ENCODE measurements at places on chromosomes 2 and 18.
A peak's percentile ranks its signal among the peaks of the same experiment; 100 is the strongest.

DNA sequence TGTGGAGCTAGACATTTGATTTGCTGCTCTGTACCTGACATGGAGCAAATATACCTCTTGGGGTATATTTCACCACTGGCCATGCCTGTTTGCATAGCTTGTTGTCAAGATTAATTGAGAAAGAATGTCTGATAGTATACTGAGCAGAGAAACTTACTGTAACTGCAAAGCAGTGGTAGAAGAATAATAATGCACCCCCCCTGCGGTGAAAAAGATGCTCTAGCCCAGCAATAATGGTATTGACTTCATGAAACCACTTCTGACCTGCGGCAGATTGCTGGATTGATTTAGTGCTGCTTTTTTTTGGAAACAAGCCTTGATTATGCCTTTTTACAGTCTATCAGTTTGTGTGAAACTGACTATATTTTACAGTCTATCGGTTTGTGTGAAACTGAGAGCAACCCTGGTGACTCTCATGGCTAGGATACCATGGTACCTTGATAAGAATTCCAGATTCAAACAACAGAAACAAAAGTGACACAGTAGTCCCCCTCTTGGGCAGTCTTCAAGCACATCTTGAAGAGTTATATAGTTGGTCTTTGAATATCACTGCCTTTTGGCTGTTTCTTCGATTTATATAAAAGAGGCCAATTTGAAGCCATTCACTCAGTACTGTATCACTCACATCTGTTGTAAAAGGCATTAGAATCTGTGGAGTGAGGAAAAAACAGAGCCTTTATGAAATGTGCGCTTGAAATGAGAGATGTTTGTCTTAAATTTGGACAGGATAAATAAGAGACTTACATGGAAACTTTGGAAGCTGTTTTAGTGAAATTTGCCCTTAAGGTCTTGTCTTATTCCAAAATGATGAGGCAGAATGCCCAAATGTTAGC lies 102.5 kb downstream of the FMNL2 start:
- no peaks in the 10 kb centered on the region for H3K27me3 ChIP-seq
- no peaks in the 10 kb centered on the region for H3K36me3 ChIP-seq
- no peak overlapping the region for H3K4me3 ChIP-seq
- no peak for DNase-seq

DNA sequence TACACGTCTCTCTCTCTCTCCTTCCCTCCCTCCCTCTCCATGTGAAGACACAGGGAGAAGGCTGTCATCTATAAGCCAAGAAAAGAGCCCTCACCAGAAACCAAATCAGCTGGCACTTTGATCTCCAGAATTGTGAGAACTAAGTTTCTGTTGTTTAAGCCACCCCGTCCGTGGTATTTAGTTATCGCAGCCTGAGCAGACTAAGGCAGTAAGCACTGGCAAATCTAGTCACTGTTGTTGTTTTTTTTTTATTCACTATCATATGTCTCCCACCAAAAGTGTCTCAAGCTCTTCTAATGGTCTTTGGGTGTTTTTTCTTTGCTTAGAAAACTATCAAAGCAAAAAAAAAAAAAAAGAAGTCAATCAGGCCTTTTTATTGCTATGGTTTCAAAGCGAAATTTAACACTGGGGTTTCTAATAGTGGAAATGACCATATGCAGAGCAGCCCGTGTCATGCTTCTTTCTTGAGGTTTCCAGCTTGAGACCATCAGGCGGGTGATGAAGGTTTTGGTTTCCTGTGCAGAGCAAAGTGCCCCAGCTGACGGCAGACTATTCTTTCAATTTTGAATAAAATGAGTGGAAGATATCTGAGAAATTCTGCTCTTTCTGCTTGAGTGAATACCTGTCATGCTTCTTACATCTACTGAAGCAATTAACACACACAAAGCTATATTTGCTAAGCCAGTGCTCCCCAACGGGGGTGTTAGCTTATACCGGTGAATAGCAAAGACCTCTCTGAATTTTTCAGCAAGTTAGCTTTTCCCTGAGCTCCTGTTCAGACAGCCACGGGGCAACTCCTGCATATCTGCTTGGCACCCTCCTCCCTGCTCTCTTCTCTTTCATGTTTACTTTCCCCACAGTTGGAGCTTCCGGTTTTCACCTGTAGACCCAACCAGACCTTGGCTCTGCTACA lies 394.1 kb upstream of the ATP5MC3 start:
- no peak overlapping the region for H3K4me3 ChIP-seq
- no peaks in the 10 kb centered on the region for H3K36me3 ChIP-seq
- H3K4me1 ChIP-seq, result no peaks in the 10 kb centered on the region
- no peak for DNase-seq
- no peak overlapping the region for H3K27ac ChIP-seq
- H3K27me3 ChIP-seq, result peaks cover 3% of the 10 kb centered on the region

- no peaks in the 10 kb centered on the region for H3K36me3 ChIP-seq
- H3K4me1 ChIP-seq, result no peaks in the 10 kb centered on the region
- no peak overlapping the region for H3K27ac ChIP-seq
- no peak for DNase-seq
Measured at GRCh38 chr2:222257645-222258044, 41.2 kb downstream of the PAX3 start.

GRCh38 chr2:127121776-127122176 lies 14.8 kb upstream of the BIN1 start:
- H3K36me3 ChIP-seq, result no peaks in the 10 kb centered on the region
- H3K4me1 ChIP-seq, result no peaks in the 10 kb centered on the region
- DNase-seq, result peak; percentile 76
- peaks cover 8% of the 10 kb centered on the region for H3K27me3 ChIP-seq
- peak overlapping the region; percentile 39 for H3K27ac ChIP-seq

DNA sequence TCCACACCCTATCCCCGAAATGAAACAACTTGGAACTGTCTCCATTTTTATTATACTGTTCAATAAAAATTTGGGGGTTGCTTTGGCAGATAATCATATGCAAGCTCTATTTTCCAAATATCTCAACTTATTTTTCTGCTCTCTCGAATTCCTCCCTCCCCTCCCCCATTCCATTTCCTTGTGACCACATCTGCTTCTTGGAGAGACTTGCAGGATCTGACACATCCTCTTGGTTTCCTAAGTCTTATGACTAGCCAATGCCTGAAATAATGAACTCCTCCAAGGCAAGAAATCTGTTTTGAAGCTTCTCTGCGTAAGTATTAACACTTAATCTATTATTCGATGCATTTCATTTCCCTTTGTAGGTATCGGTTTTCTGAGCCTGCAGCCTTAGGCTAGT lies 16.1 kb downstream of the TGIF1 start:
- peaks cover 14% of the 10 kb centered on the region for H3K4me1 ChIP-seq
- H3K27me3 ChIP-seq, result no peaks in the 10 kb centered on the region
- DNase-seq, result no peak
- H3K27ac ChIP-seq, result no peak overlapping the region
- no peak overlapping the region for H3K4me3 ChIP-seq
- peaks cover 10% of the 10 kb centered on the region for H3K36me3 ChIP-seq

DNA sequence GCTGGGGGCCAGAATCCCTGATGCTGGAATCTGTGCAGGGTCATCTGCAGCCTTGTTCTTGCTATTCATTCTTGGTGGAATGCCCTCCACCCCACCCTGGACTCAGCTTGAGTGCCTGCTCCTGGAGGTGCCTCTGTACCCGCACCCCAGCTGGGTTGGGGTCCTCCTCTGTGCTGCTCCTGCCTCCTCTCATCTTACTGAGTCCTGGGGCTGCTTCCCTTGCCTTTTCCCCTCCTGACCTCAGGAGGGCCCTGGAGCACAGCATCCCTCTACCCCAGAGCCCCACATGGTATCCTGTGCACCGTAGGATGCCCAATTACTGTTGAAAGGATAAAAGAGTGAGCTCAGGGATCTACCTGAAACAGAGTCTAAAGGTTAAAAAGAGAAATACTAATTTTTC lies 81.6 kb downstream of the CIB4 start:
- H3K36me3 ChIP-seq, result no peaks in the 10 kb centered on the region
- no peak overlapping the region for H3K4me3 ChIP-seq
- H3K4me1 ChIP-seq, result peaks cover 17% of the 10 kb centered on the region
- no peak for DNase-seq

GRCh38 chr2:224682134-224682533 lies 34.0 kb downstream of the CCDC195 start:
- H3K27me3 ChIP-seq, result no peaks in the 10 kb centered on the region
- H3K27ac ChIP-seq, result no peak overlapping the region
- H3K36me3 ChIP-seq, result no peaks in the 10 kb centered on the region
- no peak for DNase-seq
- no peaks in the 10 kb centered on the region for H3K4me1 ChIP-seq
- H3K4me3 ChIP-seq, result no peak overlapping the region

DNA sequence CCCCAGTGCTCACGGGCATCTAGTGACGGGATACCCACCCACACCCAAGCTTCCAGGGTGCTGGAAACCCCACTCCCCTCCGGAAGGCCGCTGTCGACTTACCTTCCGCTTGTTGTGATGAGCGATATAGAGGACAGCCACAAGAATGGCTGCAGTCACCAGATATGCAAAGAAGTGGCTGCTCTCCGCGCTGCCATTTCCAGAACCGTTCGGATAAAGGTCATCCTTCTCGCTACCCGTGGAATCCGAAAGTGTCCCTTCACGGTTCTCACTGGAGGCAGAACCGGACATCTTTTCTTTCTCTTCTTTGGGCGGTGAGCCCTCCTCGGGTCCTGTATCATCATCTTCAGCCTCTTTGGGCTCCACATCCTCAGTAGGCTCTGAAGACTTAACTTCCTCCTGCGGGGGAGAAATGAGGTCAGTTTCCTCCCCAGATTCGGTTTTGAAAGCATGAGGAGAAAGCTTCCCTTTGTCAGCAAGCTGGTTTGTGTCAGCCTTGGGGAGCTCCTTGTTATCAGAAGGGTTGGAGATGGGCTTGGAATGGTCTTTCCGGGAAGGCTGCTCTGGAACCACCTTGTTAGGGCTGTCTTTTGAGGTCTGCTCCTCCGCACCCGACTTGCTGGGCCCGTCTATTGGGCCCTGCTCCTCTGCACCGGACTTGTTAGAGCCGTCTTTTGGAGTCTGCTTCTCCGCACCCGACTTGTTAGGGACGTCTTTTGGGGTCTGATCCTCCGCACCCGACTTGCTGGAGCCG lies 1.2 kb downstream of the TGOLN2 start:
- H3K4me1 ChIP-seq, result peaks cover 70% of the 10 kb centered on the region
- H3K27me3 ChIP-seq, result no peaks in the 10 kb centered on the region
- H3K4me3 ChIP-seq, result peak overlapping the region; percentile 81
- DNase-seq, result no peak

All from left ventricle myocardium inferior (tissue), 1 donor.